ENCODE measurements at places on chromosomes 13 and 19. TPM values are rescaled to one million over a fixed set of nuclear protein-coding genes. Genes with fewer than 3 reads are reported as not detected.

DNA sequence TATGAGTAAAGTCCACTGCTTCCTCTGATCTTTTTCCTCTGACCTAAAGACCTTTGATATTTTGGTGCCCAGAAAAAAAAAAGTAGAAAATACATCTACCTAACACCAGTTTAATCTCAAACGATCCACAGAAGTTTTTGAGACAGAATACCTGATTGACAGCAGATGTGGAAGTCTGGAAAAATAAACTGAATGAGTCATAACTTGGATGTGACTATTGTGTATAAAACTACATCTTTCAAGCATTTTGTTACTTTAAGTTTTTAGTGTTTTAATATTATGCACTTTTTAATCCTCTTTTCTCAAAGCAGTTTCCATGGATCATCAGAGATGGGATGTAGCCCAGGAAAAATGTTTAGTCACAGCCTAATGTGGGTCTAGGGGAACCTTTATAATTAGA is 216.1 kb downstream of the SLITRK1 start:
- DNase-seq: no peak

Gene OR1I1
- not detected for total RNA-seq

DNA sequence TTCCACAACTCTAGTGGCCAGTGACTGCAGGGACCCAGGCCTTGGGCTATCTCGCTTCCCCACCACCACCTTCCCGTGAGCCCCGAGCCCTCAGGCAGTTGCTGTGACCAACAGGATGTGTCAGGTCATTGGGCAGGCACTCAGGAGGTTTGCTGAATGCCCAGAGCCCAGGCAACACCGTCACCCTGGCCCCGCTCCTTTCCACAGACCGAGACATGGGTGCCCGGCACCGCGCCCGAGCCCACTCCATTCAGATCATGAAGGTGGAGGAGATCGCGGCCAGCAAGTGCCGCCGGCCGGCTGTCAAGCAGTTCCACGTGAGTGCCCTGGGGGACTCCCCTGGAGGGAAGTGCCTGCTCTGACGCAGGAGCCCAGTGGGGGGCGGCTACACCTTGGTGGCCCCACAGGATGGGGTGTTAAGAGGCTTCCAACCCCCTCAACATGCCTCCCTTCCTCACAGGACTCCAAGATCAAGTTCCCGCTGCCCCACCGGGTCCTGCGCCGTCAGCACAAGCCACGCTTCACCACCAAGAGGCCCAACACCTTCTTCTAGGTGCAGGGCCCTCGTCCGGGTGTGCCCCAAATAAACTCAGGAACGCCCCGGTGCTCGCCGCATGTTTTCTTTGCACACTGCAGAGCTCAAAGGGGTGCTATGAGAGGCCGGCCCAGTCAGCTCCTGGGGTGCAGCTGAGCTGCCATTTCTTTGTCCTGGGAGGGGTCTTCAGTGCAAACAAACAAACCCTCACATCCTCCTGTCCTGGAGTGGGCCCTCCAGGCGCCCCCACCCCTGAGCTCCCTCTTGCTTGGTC is 3.2 kb downstream of the RPL18A start:
- no peak for DNase-seq

Gene KLK5
- not detected for total RNA-seq

Gene KLHL1
- total RNA-seq: 0.34 TPM

DNA sequence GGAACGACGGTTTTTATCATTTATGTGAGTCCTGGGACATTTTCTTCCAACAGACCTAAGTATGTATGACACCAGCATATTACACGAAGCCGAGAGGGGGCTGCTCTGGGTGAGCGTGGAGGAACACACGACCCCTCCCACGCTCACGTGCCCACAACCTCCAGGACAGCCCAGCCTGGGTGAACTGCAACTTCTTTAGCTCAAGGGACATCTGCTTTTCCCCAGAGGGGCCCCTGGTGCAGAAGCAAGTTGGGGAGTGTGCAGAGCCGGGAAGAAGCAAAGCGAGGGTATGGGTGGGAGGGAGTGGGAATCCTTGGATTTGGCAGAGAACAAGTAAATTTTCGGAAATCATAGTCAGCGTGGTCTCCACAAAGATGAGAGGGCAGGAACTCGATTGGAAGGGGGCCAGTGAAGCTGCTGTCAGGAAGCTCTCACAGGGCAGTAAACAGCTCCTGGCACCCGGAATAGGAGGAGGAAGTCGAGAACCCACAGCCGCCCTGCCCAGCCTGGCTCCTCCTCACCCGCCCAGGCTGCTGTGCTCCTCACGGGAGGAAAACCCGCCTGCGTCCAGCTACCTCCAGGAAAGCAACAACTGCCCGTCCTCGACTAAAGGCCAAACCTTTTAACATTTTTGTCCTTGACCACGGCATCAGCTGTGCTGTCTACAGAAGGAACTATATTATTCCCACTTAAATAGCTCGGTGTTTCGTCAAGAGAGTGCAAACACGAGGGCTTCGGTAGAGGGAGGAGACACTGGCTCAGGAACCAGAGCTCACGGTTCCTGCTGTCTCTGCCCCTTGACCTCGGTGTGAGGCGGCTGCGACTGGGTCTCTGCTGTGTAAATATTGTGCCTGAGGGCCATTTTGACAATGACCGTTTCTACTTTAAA is 17.2 kb upstream of the CFAP97D2 start:
- no peak for DNase-seq

- DNase-seq: no peak
Measured at GRCh38 chr13:113950451-113951245, 23.2 kb downstream of the C13orf46 start.

DNA sequence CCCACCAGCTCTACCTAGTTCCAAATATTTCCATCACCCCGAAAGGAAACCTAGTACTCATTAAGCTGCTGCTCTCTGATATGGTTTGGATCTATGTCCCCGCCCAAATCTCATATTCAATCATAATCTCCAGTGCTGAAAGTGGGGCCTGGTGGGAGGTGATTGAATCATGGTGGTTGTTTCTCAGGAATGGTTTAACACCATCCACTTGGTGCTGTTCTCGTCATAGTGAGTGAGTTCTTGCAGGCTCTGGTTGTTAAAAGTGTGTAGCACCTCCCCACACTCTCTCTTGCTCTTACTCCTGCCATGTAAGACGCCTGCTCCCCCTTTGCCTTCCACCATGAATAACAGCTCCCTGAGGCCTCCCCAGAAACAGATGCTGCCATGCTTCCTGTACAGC is 43.4 kb upstream of the MED4 start:
- no peak for DNase-seq

Gene ERICH4
- not detected for total RNA-seq

- DNase-seq: no peak
Measured at GRCh38 chr19:51196181-51196580, 28.7 kb upstream of the CD33 start.

Gene ZNF418
- 6.3 TPM for total RNA-seq

Gene GPR180
- 9.9 TPM for total RNA-seq

- DNase-seq: no peak
Measured at GRCh38 chr19:16293118-16294091, 31.2 kb upstream of the KLF2 start.

GRCh38 chr19:45729800-45730290 is 851 bp downstream of the FBXO46 start:
- DNase-seq: no peak

DNA sequence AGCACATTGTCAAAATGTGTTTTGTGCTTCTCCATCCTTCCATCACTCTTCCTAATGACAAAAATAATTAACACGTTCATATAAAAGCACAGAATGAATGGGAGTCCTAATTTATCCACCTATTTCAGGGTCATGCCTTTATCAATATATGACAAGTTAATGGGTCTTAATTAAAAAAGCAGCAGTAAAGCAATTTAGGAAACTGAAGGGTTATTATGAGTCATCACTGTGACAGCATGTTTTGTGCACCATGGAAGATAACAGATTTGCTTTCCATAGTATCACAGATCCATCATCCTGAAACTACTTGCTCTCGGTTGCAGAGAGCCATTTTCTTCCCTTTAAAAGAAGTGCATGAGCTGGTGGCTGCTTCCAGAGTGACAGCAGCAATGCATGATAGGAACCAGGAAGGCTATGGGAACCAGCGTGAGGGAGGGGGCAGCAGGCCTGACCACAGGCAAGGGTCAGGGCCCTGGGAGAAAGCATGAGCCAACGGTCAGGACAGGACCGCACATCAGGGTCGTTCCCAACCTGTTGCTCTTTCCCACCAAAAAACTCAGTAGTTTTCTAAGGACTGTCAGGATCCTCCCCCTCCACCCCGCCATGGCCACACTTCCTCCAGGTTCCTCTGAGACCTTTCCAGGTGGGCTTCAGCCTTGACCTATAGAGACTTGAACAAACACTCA is 784.1 kb downstream of the UQCRFS1 start:
- no peak for DNase-seq

GRCh38 chr13:63567031-63567430 is 2151.4 kb upstream of the PCDH20 start:
- DNase-seq: no peak

Gene ZMYM2
- total RNA-seq: 29.8 TPM

GRCh38 chr19:42443944-42444398 is 1.2 kb upstream of the CXCL17 start:
- no peak for DNase-seq

DNA sequence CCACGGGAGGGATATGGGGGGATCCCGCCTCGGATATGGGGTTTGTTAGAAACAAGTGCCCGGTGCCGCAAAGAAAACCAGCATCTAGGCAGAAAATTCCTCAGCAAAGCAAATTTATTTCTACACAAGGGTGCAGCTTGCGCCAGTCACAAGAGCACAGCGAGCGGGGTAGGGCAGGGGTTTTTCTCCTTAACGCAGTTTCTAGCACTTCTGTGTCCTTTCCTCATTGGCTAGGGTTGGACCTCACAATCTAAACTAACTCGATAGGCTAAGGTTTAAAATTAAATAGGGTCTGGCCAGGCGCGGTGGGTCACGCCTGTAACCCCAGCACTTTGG is 595 bp downstream of the ZNF440 start:
- no peak for DNase-seq

DNA sequence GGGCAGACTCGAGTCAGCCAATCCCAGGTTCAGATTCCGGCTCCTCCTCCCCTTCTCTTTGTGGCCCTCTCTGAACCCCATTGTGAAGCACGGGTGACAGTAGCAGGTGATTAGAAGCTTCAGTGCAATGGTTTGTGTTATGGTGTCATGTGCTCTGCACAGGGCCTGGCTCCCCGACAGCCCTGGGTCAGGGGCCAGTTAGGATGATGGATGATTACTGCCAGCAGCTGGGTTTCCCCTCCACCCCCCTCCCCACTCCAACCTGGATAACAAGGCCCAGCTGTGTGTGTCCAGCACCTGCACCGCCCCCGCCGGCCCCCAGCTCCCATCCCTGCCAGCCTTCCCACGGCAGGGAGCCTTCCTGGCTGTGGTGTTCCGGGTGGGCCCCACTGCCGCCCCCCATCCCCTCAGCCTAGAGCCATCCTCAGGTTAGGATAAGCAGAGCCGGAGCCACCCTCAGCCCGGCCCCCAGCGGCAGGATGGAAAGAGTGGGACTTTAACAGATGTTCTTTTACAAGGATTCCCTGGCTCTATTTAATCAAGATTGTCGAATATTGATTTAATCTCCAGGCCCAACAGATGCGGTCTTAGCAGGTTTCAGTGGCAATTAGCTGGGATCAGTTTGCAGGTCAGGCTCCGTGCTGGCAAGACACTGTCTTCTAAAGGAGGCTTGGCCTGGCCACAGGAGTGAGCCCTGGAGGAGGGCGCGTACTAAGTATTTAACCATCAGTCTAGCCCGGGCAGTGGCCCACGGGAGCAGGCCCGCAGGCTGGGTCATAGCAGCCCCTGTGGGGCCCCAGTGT is 156.2 kb downstream of the SIPA1L3 start:
- no peak for DNase-seq

GRCh38 chr13:97130190-97130589 is 91.9 kb upstream of the MBNL2 start:
- no peak for DNase-seq

DNA sequence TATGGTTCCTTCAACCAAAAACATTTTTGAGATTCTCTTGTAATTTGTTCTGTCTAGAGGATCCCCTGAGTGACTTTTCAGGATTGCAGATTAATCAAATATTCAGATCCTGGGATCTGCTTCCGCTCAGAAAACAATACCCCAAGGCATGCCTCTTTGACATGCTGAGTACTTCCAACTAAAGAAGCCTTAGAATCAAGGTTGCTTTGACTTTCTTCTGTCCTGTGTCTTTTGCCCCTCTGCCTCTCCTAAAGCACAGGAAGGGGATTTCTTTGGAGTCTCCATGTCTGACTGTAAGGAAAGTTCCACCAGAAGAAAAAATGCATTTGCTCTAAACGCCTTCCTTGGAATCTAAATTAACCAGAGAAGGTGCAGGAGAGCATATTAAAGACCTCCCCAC is 431.5 kb downstream of the FGF14 start:
- DNase-seq: no peak

Gene VSTM1
- not detected for total RNA-seq

- DNase-seq: no peak
Measured at GRCh38 chr13:48739386-48739964, 85.7 kb downstream of the CYSLTR2 start.

- no peak for DNase-seq
Measured at GRCh38 chr13:32941368-32941767, 74.9 kb upstream of the KL start.

Gene CGB5
- not detected for total RNA-seq

DNA sequence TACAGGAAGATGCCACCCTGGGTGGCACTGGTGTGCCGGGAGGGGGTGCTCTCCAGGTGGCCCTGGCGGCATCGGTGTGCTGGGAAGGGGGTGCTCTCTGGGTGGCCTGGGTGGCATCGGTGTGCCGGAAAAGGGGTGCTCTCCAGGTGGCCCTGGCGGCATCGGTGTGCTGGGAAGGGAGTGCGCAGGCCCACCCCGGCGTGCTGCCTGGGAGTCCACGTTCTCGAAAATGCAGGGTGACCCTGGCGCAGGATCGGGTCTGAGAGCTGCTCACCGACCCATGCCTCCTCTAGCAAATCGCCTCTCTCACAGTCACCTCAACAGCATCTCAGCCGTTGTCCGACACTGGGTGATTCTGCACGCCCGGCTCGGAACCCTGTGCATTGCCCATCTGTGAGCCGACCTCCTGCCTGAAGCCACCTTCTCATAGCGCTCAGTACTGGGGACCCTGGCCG is 36.4 kb downstream of the RASA3 start:
- DNase-seq: no peak

Gene REEP6
- total RNA-seq: 4.4 TPM

- no peak for DNase-seq
Measured at GRCh38 chr19:17951990-17952976, 14.6 kb upstream of the KCNN1 start.

DNA sequence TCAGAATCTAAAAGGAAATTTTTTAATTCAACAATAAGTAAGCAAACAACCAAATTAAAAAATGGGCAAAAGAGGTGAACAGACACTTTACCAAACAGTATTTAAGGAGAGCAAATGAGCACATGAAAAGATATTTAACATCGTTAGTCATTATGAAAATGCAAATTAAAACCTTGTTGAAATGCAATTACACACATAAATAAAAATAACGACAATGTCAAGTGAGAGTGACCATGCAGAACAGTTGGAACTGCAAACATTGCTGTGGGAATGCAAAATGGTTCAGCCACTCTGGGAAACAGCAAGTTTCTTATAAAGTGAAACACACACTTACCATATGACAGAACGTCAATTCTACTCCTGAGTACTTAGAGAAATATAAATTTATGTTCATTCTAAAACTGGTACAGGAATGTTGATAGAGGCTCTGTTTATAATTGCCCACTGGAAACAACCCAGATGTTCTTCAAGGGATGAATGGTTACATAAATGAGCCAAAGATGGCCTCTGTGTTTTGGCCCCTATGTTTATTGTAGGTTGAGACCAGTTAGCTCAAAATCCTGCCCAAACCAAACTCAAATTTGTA is 678.1 kb downstream of the UQCRFS1 start:
- no peak for DNase-seq

- no peak for DNase-seq
Measured at GRCh38 chr13:47033216-47033615, 136.4 kb upstream of the HTR2A start.

Gene SPRYD7
- 6.1 TPM for total RNA-seq

Data from glomerular endothelial cell (primary cell).